Ureter (tissue), 1 donor: ENCODE measurements at places on chromosomes 3 and 15.

- DNase-seq = no peak
Observed at GRCh38 chr3:126419151-126419703, 24.5 kb downstream of the CFAP100 start.

GRCh38 chr3:140250945-140251344 lies 316.0 kb downstream of the CLSTN2 start:
- no peak for DNase-seq

DNA sequence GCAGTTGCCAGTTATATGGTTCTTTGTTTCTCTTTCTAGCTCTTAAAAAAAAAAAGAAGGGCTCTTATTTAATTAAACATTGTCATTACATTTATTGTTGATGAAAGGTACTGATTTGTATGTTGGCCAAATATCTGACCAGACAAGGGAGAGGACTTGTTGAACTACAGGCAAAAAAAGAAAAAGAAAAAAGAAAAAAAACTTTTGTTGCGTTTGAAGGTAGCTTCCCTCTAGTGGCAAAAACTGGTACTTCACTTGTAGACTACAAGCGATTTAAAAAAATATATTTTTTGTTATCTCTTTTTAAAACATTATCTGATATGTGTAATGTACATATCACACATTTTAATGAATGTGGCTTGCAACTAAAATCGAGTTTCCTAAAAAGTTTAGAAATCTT lies 280.6 kb downstream of the ROBO2 start:
- no peak for DNase-seq

- DNase-seq = no peak
Observed at GRCh38 chr3:100769693-100770092, 60.4 kb downstream of the TFG start.

- DNase-seq = no peak
Observed at GRCh38 chr3:130658678-130659077, 88.0 kb downstream of the PIK3R4 start.

GRCh38 chr3:195715134-195715533 lies 5.6 kb upstream of the MUC20 start:
- no peak for DNase-seq

GRCh38 chr3:127237835-127238234 lies 44.9 kb downstream of the PRR23E start:
- no peak for DNase-seq

- no peak for DNase-seq
Observed at GRCh38 chr15:88472225-88472624, 4.7 kb downstream of the MRPS11 start.

DNA sequence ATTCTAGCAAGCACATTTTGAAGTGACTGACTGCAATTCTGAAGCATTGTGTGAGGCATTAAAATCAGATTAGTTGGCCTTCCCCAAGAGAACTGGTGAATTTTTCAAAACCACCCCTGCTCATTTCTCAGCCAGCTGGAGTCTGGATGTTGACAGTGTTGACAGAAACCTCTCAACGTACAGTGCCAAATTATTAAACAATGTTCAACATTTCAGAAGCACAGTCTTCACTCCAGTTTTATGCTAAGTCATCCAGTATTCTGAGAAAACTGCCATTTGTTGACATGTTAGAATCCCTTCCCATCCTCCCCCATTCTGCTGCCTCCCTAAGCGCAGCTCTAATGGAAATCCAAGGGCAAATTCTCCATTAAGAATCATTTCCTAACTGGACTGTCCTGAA lies 369.3 kb upstream of the TRIM42 start:
- no peak for DNase-seq

DNA sequence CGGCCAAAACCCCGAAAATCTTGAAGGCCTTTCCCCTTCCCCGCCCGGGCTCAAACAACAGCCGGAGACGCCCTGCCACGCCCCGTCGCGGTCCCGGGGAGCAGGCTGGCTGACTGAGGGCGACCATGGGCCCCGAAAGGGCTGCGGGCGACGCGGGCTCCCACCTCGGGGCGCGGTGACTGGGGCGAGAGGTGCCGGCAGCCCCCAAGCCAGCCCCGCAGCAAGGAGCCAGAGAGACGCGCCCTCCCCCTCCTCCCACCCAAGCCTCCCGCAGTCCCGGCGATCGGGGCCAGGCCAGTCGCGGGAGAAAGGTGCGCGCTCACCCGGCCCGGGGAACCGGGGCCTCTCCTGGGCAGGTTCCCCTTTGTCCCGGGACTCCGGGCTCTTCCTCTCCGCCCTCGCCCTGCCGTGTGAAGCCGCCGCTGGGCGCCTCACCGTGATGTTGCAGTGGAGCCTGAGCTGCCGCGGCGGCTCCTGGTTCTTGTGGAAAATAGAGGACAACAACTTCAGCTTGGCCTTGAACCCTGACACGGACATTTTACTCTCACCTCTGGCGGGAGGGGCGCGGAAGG lies 30.6 kb upstream of the ZSCAN2 start:
- DNase-seq = peak; percentile 62

- DNase-seq = no peak
Observed at GRCh38 chr3:38950581-38950980, 101.2 kb downstream of the SCN11A start.

DNA sequence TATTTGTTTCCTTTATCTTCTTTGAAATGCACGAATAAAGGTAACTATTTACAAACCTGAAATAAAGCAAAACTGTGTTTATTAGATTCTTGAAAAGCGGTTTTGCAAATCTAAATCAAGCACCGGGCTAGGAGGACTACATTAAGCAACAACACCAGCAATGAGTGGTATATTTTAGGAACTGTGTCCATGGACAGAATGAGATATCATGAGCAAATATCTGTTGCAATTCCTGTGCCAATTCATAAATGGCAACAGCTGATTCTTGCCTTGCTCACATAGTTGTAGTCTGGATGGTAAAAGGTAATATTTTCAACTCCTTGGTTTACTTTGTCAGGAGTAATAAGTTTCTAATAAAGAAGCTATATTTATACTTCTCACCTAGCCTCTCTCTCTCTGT lies 403.3 kb downstream of the LPP start:
- DNase-seq = no peak

DNA sequence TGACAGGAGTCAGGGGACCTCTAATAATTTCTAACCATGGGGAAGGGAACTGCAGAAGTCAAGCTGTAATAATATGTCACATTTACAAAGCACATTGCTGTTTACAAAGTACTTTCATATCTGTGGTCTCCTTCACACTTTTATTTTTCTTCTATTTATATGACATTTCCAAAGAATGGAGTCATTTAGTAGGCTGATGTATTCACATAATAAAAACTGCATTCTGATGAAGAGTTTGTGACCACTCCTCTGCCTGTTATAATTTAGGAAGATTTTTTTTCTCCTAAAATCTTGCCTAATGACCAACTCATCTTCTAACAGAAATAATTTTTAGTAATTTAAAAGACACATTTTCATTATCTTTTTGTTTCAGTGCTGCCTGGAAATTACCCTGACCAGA lies 272.2 kb upstream of the VEPH1 start:
- DNase-seq = no peak

GRCh38 chr15:33988384-33988783 lies 20.1 kb downstream of the CHRM5 start:
- no peak for DNase-seq

DNA sequence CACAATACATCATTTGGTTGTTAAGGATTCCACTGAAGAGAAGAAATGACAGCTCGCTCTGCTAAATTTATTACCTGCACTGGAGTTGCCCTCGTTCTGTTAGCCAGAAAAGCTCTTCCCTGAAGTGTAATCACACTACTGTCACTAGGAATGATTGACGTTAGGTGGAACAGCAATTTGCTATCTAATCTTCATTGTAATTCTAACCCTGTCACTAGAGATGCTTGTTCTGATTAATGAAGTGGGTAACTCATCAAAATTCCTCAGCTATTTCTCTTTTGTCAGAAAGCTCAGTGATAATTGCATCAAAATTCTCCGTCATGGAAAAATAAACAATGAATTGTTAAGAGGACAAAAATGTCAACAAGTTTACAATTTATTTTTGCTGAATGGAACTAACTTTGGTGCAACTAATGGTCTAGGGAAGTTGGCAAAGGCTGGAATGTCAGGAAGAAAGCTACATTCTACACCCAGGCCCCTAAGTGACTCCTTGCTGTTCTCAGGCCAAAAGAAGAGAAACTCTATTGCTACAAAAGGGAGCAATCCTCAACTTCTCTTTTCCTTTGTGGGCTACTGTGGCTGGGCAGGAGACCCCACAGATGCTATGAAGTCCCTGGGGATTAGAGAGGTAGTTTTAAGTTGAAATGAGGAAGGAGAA lies 34.1 kb downstream of the CCDC191 start:
- no peak for DNase-seq

GRCh38 chr3:43503067-43503728 lies 118.6 kb downstream of the ANO10 start:
- no peak for DNase-seq
